ENCODE measurements at places on chromosomes 4 and X.

GRCh38 chrX:30661228-30661627, 8.0 kb downstream of the GK start:
- no peak for DNase-seq

DNA sequence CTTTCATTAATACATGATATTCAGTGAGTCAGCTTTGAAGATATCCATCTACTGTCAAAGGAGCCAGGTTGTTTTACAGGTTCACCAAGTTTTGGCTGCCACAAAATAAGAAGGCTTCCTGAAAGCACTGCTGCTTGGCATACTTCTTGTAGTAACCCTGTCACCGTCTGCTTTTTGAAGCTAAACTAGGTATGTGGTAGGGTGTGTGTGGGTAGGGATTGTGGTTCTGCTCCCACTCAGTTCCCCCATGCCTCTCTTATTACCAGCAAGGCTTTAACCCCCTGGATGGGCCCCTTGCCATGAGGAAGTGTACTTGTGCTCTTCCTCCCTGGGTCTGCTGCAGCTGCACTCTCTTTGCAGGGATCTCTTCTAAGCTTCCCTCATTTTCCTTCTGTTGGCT, 191.2 kb downstream of the BANK1 start:
- no peak for DNase-seq

GRCh38 chr4:154977228-154977627, 196.2 kb downstream of the RBM46 start:
- no peak for DNase-seq

- no peak for DNase-seq
These were observed 10.0 kb upstream of the SPP1 start for GRCh38 chr4:87965501-87965975.

DNA sequence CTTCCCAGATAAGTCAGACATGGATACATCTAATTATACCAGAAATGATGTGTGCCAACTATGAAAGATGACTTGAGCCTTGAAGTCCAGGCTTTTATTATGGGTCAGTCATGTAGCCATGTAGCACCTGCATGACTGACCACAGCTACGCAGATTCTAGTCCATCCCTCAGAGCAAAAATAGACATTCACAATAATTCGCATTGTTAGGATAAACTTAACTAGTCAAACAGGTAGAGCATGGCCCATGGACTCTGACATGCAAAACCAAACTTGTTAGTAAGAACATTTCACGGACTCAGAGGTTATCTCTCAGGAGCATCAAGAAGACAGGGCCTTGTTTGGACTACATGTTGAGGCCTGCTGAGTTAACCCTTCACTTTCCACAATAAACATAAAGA, 132.6 kb downstream of the PWWP3B start:
- DNase-seq: no peak

GRCh38 chr4:4812145-4812794, 47.2 kb upstream of the MSX1 start:
- DNase-seq: no peak

GRCh38 chr4:74097631-74098426, 1.2 kb downstream of the CXCL2 start:
- no peak for DNase-seq

DNA sequence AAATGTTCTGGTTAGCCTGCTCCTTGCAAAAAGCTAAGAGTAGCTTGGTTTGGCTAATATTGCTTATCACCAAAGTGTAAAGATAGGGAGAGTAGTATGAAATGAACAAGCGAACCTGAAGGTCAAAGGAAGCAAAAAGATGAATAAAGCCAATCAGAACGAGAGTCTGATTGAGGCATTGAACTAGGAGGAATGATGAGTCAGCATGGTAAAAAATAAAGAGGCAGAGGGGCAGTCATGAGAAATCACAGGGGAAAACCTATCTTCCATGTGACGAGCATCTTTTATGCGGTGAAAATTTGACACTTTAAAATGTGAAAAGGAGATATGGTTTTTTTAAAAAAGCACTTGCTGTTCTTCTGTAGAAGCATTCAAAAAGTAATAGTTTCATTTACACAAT, 533.7 kb downstream of the SPOCK3 start:
- no peak for DNase-seq

- DNase-seq: no peak
These were observed 225.2 kb downstream of the ADGRL3 start for GRCh38 chr4:61425315-61425714.

- no peak for DNase-seq
These were observed 32.0 kb downstream of the ELF2 start for GRCh38 chr4:139144911-139145551.

DNA sequence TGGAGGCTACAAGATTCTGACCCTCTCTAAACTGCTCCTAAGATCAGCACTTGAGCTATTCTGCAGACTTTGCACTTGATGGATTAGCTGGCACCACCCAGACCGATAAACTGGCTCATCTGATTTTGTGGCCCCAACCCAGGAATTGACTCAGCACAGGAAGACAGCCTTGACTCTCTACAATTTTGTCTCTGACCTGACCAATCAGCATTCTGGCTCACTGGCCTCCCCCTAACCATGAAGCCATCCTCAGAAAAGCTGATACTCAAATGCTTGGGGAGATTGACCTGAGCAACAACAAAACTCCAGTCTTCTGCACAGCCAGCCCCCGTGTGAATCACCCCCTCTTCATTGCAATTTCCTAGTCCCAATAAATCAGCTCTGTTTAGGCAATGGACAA, 195.4 kb upstream of the PPP1R2C start:
- DNase-seq: no peak

DNA sequence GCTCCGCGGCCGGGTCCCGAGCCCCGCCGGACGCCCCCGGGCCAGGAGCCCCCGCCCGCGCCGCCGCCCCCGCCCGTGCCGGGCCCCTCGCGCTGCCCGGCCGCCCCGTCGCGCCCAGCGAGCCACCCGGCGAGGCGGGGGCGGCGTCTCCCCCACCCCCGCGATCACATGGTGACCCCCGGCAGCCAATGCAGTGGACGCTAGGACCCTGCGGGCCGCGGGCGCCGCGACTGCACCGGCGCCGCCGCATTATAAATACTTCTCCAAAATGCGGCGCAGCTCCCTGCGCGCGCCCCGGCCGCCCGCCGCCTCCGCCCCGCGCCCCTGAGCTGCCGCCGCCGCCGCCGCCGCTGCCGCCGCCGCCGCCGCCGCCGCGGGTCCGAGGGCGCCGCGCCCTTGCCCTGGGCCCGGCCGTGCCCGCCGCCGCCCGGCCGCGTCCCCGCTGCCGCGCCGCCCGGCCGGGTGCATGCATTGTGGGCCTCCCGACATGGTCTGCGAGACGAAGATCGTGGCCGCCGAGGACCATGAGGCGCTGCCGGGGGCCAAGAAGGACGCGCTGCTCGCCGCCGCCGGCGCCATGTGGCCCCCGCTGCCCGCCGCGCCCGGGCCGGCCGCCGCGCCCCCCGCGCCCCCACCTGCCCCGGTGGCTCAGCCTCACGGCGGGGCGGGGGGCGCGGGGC, at the start of gene NAT8L:
NAT8L (plus strand) TSS at position 282 of the 680 bp plus-strand sequence; CDS start at position 467, 185 bp downstream.
- DNase-seq: no peak

- no peak for DNase-seq
These were observed 48.7 kb upstream of the KLHL4 start for GRCh38 chrX:87468941-87469340.

GRCh38 chrX:118352566-118352965, 6.7 kb downstream of the WDR44 start:
- no peak for DNase-seq

DNA sequence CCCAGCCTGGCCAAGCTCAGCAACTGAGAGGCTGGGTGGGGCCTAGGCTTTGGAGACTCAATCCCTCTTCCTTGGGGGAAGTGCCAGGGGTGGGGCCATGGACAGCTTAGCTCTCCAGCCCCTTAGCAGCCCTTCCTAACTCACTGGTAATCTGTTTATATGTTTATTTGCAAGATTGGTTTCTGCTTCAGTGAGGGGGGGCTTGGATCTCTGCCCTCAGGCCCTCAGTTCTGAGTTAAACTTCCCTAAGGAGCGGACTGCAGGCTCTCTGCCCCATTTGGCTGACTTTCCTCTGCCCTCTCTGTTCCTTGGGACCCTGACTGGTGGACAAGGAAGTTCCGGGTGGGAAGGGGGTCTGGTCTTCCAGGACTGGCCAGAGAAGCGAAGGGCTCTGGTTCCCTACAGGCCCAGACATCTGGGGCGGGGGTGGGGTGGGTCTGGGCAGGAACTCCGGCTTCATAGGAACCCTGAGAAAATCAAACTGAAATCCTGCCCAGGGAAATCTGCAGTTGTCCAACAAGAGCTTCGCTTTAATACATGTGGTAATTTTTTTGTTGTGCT, 51.4 kb downstream of the NALF2 start:
- no peak for DNase-seq

DNA sequence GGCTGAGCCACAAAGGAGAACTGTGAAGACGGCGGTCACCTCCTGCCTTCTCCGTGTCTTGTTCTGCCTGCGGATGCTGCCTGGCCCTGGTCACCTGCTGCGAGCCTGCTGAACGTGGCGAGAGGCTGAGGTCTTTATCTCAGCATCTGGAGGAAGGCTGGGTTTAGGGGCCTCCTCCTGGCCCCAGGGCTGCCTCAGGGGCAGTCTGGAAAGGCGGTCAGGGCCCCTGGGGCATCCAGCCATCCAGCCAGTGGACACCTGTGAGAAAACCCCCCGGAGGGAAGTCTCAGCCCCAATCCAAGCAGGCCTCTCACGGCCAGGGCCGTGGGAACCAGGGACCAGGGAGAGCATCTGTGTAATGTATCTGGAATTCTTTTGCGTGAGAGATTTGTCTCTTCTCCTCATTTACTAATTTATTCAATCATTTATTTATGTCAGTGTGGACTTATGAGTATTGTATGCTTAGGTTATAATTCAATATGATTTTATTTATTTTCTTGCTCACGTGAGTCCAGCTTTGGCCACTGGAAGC, 11.3 kb downstream of the PDE6B start:
- no peak for DNase-seq

GRCh38 chrX:148568763-148569162, 68.3 kb downstream of the AFF2 start:
- no peak for DNase-seq

- DNase-seq: no peak
These were observed 56.0 kb downstream of the BANK1 start for GRCh38 chr4:101846550-101846949.

GRCh38 chr4:27010334-27010940, 149.8 kb downstream of the STIM2 start:
- DNase-seq: peak; percentile 39

DNA sequence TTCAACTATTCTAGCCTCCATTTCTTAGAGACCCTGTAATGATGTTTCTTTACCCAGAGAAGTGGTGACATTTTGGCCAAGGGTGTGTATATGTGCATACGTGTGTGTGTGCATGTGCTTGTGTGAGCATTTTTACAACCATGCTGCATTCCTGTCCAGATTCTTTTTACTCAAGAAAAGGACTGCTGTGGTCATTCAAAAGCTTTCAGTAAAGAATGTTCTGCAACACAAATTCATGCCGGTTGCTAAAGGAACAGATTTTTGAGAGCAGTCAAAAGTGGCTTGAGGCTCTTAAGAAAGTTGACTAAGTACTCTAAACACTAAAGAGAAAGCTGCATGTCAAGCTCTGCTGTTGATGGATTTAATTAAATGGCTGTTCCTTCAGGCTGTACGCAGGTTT, 65.0 kb upstream of the FMR1 start:
- DNase-seq: no peak

GRCh38 chrX:41474726-41475100, 27.6 kb downstream of the NYX start:
- DNase-seq: no peak

DNA sequence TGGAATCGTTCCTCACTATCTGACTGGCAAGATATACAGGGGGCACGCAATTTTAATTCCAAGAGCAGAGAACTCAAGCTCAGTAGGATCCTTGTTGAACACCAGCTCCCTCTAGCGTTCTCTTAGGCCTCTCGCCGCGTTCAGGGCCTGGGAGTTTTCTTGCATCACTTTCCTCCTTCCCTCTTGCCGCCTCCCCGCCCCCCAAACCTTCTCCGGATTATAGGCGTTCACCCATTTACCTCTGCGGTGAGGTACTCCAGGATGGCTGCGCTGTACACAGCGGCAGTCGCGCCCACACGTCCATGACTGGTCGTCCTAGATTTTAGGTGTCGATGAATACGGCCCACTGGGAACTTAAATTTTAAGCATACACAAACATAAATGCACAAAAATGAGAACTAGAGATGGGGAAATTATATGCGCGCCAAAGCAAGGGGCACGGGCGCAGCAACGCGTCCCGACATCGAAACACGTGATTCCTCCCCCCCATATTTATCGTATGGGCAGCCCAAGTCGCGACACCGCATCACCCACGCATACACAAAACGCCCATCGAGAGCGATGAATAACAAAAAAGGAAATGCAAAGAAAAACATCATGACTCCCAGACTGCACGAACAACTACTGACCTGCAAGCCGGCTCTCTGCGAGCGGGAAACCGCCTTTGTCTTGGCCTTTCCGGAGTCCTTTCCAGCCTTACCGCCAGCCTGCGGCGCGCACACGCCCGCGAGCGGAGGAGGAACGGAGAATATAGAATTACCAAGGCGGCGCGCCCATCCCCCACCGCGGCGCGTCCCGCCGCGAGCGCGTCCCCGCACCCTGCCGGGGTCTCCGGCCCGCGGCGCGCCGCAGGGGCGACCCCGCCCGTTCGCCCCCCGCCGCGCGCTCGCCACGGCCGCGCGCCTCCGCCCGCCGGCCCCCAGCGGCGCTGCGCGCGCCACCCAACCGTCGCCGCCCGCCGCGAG, 759 bp downstream of the H2AZ1 start:
- DNase-seq: peak; percentile 69

DNA sequence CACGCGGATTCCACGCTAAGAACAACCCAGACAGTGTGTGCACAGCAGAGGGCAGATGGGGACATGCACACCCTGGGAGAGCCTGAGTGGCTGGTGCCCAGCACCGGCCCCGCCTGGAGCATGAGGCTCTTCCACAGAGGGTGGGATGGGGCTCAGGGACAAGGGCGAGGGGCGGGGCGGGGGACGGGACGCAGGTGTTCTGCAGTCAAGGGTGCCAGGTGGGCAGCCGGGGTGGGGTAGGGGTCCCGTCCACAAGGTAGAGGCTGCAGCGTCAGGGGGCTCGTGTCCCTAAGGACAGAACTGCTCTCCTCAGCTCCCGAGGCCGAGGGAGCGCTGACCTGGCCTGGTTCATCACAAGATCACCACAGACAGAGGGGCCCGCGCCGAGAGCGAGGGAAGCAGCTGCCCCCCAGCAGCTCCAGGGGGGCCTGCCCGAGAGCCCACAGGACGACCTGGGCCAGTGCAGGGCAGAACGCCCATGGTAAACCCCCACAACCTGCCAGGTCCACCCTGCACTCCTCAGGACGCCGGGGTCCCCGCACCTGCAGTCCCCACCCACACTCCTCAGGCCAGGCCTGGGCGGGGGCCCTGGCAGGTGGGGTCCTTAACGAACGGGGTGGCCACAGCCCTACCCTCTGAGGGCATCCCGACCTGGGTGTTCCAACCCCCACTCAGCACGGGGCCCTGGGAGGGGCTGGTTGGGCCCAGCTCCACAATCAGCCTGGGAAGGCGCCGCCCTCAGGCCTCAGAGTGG, 26.7 kb downstream of the CTBP1 start:
- DNase-seq: no peak

DNA sequence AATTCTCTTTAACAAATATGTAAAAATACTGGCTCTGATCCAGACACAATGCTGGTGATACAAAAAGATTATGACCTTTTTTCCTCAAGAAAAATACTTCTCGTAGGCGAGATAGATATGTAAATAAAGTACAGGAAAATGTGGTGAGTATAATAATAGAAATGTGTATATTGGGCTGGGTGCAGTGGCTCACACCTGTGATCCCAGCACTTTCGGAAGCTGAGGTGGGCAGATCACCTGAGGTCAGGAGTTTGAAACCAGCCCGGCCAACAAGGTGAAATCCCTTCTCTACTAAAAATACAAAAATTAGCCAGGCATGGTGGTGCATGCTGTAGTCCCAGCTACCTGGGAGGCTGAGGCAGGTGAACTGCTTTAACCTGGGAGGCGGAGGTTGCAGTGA, 55.0 kb downstream of the MRPL1 start:
- DNase-seq: no peak

All from stimulated activated CD4-positive, alpha-beta T cell treated with anti-CD3 and anti-CD28 coated beads, TNF-alpha, amount 100 ng/mL, for 1 hour (primary cell).